ENCODE measurements at places on chromosomes 3 and 15.

GRCh38 chr15:80402339-80402738, 1.8 kb upstream of the ARNT2 start:
- no peak for DNase-seq

DNA sequence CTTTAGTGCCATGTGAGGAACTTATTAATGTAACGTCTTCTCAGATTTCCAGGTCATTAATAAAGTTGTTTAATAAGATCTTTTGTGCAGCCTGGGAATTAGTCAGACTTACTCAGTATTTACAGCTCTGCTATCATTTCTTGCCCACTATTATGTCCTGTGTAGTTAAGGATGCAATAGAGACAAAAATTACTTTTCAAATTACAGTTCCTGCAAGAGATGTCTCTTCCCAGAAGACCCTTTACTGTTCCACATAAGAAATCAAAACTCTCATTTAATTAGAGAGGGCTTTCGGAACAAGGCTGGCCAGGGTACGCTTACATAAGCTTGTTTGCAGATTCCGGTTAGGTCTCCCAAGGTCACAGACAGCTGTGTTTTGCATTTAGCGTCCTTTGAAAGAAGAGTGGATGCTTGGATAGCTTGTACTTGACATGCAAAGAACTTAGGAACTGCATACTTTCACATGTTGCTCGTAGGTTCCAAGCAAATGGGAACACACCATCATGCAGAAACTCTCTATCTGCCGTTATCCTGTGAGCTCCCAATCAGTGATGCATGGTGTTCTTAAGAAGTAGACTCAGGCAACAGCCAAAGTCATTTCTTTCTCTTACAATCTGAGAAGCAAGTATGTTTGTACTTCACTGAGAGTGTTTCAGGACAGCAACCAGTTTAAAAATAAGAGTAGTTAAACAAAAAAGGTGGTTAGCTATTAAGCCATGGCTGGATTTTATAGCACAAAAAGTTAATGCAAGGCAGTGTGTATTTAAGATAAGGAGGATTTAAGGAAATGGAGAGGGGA, 37.4 kb downstream of the FILIP1L start:
- DNase-seq, result no peak

- DNase-seq, result peak; percentile 80
Observed at GRCh38 chr15:60426870-60427508, 29.2 kb upstream of the ANXA2 start.

GRCh38 chr3:183699238-183699947, 1.8 kb downstream of the YEATS2 start:
- no peak for DNase-seq

DNA sequence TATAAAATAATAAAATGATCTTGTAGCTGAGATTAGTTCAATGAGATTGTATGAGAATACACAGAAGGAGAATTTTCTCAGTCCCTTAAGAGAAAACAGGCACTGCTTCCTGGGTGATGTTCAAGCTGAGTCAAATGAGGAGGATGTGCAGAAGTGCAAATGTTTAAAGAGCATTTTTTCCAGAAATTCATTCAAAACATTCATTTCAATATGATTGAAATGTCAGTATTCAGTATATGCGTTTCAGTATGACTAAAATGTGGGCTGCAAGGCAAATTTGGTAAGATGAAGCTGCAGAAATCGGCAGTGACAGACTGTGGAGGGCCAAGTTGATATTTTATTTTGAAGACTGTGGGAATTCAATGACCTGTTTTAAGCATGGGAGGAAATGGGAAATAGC, 19.3 kb upstream of the PYDC2 start:
- DNase-seq, result no peak

DNA sequence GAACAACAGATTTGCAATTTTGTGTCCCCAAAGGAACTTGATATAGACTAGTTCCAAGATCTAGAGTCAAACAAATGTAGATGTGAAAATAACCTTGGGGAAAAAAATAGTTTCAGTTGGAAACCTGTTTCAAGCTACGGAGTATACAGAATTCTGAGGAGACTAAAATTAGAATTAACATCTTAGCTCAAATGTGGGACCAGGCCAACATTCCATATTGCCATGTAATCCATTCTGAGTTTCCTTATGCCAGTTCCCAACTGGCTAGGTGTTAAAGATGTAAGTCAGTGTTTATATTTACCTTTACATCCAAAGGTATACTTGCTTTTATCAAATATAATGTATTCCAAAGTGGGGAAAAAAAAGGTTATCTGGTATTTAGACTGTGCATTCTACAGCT, 76.3 kb downstream of the UBE3A start:
- no peak for DNase-seq

GRCh38 chr3:73559749-73560148, 65.0 kb downstream of the PDZRN3 start:
- DNase-seq, result no peak

GRCh38 chr3:55860049-55860721, 373.1 kb upstream of the WNT5A start:
- DNase-seq, result no peak

GRCh38 chr15:59963925-59964324, 40.2 kb upstream of the FOXB1 start:
- DNase-seq, result no peak

DNA sequence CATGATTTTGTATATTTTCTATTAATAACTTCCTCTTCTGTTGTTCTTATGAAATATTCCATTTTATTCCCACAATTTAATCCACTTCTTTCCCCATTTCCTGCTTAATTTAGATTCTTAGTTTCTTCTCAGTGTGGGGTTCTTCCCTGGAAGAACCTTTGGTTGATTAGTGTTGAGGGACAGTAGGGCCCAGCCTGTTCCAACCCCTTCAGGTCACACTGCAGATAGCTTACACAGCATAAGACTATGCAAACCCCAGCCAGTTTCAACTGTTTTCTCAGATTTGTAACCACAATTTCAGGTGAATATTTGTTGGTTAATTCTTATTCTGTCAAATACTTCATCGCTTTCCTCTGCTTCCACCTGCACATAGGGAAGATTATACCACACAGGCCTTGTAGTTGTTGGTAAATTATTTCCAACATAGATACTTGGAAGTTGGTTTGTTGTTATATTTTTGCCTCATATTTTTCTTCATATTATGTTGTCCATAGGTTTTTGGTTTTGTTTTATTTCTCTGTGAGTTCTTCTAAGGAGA, 34.7 kb downstream of the AADACL2 start:
- no peak for DNase-seq

DNA sequence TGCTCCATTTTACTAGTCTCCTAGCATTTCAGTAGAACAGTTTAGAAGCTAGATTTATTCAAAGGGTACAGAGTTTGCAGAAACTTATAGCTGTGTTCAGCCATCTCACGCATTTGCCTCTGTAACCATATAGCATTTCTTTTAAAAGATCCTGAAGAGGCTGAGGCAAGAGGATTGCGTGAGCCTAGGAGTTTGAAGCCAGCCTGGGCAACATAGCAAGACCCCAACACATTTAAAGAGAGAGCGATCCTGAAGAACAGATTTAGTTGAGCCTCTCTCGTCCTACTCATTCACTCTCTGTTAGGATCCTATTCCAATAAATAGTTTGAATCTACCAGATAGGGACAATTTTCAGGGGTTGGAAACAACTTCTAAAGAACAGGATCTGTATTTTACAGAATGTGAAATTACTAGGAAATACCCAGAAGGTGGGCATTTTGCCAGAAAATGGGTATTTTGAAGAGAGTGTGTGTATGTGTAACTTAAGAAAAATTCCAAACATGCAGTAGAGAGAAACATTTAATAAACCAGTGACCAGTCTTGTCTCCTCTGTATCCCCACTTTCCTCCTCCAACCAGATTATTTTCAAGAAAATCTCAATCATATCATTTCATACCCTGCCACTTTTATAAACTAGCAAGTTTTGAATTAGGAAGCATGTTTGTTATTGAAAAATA, 4.5 kb downstream of the EIF3J start:
- DNase-seq, result peak; percentile 89

GRCh38 chr3:183513046-183513706, 42.3 kb downstream of the KLHL6 start:
- no peak for DNase-seq

DNA sequence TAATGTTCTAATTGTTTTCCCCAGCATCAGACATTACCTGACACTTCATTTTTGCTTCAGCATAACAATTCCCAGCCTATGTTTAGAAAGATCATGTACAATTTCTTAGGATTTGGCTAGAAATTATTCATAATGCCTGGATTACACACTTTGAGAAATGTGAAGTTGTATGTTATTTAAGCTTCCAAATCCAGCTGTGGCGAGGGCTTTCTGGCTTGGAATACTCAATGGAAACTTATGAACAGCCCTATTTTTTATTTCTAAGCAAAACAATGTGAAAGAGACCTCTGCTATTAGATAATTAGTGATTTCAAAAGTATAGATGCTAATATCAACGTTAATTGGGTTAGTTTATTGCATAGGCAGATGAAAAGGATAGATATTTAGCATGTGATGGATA, 341.6 kb downstream of the ZNF385D start:
- DNase-seq, result no peak

- DNase-seq, result no peak
Observed at GRCh38 chr3:36403661-36404060, 23.4 kb downstream of the STAC start.

DNA sequence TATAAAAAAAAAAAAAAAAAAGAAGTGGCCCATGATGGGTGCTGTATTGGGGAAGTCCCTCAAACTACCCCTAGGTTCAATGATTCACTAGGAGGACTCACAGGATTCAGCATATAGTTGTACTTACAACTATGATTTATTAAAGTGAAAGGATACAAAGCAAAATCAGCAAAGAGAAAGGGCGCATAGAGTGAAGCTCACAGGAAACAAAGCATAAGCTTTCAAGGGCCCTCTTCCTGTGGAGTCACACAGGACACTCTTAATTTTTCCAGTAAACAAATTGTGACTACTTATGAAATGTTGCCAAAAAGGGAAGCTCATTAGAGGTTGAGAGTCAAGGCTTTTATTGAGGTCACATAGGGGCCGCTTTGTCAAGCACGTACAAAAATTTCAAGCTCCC, 153.7 kb upstream of the GAP43 start:
- DNase-seq, result peak; percentile 22

DNA sequence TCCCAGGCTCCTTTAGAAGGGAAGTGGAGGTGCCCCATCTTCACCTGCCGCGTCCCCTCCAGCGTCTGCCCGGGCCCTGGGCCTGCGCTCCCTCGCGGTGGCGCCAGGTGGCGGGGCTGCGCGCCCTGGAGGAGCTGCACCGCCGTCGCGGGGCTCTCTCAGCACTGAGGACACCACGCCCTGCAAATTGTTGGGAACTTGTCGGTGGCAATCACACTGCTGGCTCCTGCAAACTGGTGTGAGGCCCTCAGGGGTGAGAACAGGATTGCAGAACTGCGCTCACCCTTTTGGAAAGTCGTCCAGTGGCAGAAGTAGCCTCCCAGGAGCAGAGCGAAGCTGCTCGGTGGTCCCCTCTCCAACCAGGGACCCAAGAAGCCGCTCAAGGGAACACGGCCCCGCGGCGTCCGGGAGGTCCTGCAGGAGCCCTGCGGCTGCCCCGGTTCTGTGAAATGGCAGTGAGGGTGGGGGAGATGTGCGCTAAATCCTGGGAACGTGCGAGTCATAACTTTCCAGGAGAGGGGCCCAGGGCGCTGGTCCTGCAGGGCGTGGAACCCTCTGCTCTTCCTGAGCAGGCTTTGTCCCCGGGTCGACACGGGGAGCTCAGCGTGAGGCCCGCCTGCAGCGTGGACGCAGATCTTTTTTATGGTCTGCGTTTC, 995 bp upstream of the LRRK1 start:
- peak; percentile 70 for DNase-seq

- DNase-seq, result no peak
Observed at GRCh38 chr3:135967867-135968266, 2.3 kb downstream of the PPP2R3A start.

DNA sequence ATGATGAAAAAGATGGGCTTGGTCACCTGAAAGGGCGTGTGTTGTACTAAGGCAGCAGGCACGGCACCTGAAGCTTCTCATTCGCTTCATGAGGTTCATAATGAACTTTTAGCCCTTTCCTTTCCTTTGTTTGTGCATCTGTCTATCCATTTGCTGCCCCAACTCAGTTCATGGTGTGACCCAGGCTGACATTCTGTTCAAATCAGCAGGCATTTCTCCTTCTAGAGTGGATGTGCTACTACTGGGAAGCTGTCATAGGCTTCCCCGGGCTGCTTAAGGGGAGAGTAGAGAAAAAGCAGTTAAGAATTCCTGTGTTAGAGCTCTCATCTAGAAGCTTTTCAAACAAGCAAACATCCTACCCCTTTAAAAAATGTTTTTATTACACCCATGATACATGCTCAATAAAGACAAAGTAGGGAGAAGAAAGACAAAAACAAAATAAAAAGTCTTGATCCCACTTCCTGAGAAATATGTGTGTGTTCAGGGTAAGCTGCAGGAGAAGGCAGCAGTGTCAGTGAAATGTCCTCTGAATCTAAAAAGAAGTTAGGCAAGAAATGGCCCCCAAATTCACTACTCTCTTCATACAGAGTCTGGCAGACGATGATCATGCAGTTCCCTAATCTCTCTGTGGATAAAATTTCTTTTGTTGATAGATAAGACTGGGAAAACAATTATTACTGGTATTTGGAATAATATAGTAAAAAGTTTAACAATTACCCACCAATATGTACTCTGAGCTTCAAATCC, 136.9 kb upstream of the PFN2 start:
- peak; percentile 28 for DNase-seq

DNA sequence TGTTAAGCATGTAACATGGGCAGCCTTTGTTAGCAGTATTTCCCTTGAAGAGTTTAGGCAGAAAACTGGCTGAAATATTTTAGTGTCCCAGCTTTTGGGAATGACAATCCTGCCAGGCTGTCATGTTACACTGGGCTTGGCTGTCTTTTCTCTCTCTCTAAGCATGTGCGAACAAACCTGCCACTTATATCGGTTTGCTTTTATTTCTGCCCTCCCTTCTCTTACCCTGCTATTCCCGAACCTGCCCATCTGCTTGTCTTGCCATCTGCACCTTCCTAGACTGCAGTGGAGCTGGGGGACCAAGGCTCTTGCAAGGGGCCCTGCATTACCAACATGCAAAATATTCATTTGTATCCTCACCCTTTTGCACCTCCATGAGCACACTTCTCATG, 339.6 kb downstream of the EPHB1 start:
- no peak for DNase-seq

DNA sequence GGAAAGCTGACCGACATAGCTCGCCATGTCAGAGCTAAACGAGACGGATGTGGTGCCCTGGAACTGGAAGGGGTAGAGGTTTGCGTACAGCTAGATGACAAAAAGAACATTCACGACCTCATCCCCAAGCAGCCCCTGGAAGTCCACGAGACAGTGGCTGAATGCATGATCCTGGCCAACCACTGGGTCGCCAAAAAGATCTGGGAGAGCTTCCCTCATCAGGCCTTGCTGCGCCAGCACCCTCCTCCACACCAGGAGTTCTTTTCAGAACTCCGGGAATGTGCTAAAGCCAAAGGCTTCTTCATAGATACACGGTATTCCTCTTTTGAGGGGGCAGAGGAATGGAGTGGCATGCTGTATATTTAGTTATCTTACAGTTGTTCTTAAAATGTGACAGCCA, 30.4 kb downstream of the TIPIN start:
- DNase-seq, result no peak

DNA sequence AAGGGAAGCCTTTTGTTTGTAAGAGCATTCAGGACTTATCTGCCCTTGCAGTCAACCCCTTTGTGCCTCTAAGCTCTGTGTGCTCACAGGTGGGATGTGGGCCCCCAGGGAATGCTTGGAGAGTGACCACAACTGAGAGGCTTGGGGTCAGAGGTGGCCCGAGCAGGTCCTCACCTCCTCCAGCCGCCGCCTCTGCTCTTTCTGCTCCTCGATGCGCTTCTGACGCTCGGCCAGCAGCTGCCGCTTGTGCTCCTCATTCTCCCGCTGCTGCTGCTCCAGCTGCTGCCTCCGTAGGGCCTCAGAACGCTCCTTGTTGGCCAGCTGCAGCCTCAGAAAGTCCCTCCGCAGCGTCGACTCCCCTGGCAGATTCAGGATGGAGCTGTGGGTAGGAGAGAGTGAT, 130.8 kb upstream of the SLC2A2 start:
- peak; percentile 28 for DNase-seq

All from fibroblast of skin of right quadriceps (primary cell).